ENCODE measurements at places on chromosomes 7 and 10. TPM values are rescaled to one million over a fixed set of nuclear protein-coding genes. Genes with fewer than 3 reads are reported as not detected.

GRCh38 chr10:63027531-63027930 lies 105.6 kb upstream of the NRBF2 start:
- no peak for DNase-seq

DNA sequence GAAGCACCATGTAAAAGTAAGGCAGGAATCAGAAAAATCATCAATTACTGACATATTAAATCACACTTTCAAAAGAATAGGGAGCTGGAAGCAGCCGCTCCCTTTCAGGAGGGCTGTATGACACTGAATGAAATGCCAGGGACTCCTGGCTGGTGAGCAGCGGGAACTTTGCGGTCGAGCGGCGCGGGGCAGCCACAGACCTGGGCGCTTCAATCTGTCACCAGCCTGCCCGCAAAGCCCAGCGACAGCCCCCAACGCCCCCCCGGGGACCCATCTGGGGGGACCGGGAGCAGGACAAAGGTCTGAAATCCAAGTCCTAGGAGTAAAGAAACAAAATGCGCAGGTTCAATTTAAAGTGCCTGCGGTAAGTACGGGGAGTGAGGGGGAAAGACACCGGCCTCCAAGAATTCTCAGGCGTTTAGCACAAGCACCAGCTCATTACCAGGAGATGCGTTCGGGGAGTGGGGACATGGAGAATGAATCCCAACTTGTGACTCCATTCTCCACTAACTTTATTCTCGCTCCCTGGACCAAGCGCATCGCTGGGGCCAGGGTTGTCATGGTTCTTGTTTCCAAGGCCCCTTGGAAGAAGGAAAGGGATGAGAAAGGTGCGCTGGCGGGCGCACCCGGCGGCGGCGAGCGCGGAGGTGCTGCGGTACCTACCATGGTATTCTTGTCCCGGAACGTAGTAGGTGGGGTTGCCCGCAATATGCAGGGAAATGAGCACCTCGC lies 824 bp downstream of the RELN start:
- DNase-seq: peak; percentile 4

DNA sequence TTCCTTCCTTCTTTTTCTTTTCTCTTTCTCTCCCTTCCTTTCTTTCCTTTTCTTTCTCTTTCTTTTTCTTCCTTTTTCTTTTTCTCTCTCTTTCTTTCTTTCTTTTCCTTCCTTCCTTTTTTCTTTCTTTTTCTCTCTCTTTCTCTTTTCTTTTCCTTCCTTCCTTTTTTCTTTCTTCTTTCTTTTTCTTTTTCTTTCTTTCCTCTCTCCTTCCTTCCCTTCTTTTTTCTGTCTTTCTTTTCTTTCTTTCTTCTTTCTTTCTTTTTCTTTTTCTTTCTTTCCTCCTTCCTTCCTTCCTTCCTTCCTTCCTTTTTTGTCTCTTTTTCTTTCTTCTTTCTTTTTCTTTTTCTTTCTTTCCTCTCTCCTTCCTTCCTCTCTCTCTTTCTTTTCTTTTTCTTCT lies 136.8 kb downstream of the PTN start:
- DNase-seq: no peak

The CASD1 gene
- total RNA-seq: 4.9 TPM

The EXOC4 gene
- 86.2 TPM for total RNA-seq

The IFIT3 gene
- 88.3 TPM for total RNA-seq

The CREB5 gene
- total RNA-seq: 0.25 TPM

The SFTPA2 gene
- total RNA-seq: not detected

Measured in fibroblast of the aortic adventitia (primary cell).